Fibroblast of gingiva (primary cell): ENCODE measurements at places on chromosomes 1 and 21.

GRCh38 chr1:183841950-183842794 lies 37.3 kb downstream of the RGL1 start:
- peak; percentile 96 for DNase-seq

DNA sequence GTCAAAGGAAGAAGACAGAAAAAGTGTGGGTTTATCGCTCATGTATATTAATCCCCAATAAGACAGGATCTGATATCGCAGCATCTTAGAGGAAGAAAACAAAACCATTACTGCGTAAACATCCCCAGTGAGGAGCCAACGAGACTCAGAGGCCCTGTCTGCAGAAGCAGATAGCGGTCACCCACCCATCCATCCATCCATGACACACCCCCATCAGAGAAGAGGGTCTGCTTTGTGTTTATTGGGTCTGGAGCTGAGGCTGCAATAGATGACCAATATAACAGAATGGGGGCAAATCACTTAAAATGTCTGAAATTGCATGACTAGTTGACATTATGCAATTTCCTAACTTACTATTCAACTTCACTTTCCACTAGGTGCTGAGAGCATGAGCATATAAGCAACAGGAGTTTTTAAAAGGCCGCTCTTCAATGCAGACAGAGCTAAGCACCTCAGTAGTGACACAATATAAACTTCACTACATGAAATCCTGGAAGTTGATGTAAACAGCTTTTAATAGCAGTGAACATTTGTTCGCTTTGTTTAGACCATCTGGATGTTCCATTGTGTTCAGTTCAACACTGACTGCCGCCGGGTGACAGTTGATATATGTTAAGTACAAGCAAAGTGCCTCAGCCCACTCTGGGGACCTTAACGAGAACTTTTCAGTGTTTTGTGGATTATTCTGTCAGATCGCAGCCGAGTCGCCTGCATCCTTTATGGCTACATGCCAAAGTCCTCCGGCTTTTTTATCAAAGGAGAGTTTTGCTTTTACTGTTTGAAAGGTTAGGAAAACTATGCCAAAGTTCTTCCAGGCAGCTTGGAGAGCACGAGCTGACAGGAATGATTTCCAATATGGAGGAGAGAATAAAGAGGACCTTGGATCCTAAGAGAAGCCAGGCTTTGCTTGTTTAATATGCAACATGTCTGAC lies 167.5 kb downstream of the ZNF281 start:
- no peak for DNase-seq

DNA sequence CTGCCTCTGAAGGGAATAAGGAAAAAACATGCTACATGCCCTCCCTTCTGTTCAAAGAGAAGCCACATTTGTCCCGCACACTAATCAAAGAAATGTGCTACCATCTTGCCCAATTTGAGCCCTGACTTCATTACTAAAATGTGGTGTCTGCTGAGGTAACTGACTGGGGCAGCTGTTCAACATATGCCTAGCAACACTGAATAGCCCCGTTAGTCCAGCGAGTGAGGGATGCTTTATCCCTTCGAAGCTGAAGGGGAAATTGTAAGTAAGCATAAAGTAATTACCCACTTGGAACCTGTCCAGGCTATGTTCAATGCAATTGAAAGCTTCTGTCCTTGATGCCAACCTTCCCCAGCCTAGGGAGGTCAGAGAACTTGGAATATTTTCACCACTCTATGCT lies 310.6 kb downstream of the SEC16B start:
- DNase-seq: no peak

GRCh38 chr1:94602316-94602715 lies 60.8 kb upstream of the F3 start:
- DNase-seq: peak; percentile 68

DNA sequence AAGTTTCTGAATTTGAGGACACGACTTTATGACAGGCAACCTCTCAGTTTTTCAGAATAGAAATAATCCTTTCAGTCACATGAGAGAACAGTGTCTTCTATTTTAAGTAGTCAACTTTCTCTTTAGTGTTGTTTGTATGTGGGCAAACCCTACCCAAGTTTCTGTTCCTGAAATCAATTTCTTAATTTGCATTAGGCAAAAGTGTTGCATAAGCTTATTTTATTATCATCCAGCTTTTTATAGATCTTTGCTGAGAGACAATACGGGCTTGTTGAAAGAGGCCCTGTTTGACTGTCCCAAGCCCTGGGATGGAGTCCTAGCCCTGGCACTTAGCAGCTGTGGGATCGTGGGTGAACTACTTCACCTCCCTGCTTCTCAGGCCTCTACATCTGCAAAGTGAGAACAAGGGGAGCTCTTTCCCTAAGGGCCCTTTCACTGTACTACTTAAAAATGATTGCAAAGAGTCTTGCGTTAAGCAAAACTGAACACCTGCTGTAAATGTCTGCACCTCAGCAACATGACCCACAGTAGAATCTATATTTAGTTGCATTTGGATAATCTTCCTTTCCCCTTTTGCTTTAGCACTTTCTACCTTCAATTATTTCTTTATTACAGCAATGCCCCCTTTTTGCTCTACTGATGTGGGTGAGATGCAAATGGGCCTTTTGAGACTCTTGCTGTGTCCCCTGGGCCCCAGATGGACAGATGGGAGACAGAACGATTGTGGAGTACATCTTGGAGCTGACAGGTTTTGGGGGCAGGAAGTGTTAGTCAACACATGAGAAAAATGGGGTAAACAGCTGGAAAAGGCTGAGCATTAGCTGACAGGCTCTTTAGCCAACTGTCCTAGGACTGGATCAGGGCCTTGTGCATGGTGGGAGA lies 41.0 kb upstream of the SCAF4 start:
- no peak for DNase-seq

DNA sequence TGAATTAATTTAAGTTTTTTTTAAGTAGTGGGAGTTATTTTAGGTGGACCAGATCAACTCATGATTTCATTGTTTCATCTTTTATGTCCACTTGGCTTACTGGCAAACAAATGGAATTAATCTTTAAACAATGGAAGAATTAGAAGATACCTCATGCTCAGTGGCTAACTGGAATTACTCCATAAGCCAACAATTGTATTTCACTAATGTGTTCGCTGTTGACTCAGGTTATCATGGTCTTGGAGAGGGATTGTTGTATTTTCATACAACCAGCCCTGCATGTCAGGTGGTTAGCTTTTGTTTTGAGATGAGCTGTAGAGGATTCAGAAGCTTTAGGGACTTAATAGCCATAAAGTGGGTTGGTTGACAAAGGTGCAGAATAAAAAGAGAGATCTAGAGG lies 57.2 kb upstream of the HMCN1 start:
- DNase-seq: no peak

DNA sequence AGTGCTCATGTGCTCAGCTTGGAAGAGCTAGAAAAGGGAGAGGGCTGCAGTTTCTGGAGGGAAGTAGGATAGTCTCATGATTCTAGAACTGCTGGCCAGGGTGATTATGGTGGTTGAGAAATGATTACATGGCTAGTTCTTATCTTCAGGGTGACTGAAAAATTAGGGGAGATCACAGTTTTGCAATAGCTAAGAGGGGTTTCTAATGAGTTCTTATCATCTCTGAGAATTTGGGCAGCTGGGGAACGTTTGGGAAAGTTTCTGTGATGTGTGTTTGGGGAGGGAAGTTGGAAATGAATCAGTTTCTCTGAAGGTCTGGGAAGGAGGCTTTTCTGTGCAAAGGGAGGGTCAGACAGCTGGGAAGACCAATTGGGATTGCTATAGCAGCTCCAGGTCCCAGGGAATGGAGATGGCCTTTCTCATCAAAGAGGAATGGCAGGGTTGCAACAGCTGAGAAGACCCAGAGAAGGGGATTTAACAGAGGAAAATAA lies 7.6 kb upstream of the RHOU start:
- DNase-seq: no peak

GRCh38 chr1:95983831-95984230 lies 737.8 kb upstream of the PTBP2 start:
- DNase-seq: no peak

DNA sequence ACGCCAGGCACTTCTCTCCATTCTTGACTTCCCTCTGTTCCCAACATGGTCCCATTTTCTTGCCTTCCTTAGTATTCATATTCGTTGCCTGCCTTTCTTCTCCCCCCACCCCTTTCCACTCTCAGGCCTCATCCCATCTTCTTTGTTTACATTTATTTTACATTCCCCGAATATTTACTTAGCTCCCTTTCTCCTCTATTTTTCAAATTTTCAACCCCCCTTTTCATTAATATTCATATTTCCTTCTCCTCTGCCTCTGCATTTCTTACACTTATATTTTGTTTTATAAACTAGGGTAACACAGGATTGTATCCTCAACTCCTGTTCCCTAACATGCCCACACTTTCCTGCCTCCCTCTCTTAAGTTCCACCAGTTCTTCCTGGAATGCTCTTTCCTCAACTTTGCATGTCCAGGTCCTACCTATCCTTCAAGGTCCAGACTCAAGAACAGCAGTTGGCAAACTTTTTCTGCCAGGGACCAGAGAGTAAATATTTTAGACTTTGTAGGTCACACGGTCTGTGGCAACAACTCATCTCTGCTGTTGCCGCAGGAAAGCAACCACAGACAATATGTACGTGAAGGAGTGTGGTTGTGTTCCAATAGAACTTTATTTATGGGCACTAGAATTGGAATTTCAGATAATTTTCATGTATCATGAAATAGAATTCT lies 29.8 kb upstream of the A3GALT2 start:
- no peak for DNase-seq

DNA sequence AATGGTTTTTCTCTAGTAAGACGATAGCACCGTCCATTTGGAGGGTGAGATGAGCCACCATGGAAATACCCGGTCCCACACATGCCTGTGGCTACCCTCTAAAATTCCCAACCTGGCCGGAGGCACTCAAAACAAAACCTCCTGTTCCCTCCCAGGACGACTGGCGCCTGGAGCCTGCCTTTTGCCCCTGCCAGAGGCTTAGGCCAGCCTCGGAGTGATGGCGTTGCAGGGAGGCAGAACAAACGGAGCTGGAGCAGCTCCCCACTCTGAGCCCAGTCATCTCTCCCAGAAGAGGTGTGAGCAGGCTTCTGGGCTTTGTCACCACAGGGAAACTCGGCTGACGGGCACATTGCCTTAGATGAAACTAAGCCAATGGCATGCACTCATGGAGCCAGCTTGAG lies 213.7 kb upstream of the HOOK1 start:
- DNase-seq: peak; percentile 75

DNA sequence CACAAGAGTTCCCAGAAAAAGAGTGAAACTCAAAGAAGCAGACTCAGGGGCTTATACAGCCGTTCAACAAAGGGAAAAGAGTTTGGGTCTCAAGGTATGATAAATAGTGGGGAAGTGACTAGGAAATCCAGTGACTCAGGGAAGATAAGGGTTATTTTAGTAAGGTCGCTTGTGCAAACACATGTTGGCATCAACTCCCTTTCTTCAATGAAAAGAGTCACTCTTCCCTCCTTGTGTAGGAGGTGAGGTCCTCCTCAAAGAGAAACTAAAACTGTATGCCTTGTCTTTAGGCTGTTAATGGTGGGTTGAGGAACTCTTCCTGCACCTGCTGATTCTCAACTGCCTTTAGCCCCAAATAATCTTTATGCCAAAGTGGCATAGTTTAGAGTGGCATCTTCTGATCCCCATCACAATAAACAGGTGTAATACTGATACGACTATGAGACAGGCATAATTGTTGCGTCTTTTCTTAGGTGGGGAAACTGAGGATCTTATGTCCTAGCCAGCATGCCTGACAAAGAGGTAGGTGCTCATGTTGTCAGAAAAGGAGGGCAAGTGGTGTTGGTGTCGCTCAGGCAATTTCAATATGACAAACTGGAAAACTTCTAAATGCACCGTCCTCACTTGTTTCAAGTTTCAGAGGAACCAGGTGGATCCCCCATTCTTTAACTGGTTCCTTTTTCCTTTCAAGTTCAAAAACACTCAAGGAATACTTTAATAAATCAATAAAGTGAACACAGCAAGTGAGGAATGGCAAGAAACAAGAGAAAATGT lies 294.1 kb upstream of the RUNX1 start:
- DNase-seq: no peak
